ENCODE measurements at places on chromosomes 7 and 10. TPM values are rescaled to one million over a fixed set of nuclear protein-coding genes. Genes with fewer than 3 reads are reported as not detected.

Gene PKD2L1
- total RNA-seq = not detected

Gene ZNF804B
- not detected for total RNA-seq

Gene DRGX
- not detected for total RNA-seq

Gene P4HA1
- 23.5 TPM for total RNA-seq

Gene ARHGAP22
- 18.1 TPM for total RNA-seq

Gene BMPER
- total RNA-seq = 2.6 TPM

Gene ZNF736
- 8.2 TPM for total RNA-seq

Gene EIF5AL1
- 0.49 TPM for total RNA-seq

Gene LEP
- not detected for total RNA-seq

Gene PRSS1
- not detected for total RNA-seq

Gene EPO
- total RNA-seq = not detected

Gene CALHM1
- not detected for total RNA-seq

Gene TMEM273
- not detected for total RNA-seq
